ENCODE measurements at places on chromosomes 3 and 15.

GRCh38 chr3:5078151-5078550 lies 43.9 kb upstream of the ARL8B start:
- no peak for DNase-seq

DNA sequence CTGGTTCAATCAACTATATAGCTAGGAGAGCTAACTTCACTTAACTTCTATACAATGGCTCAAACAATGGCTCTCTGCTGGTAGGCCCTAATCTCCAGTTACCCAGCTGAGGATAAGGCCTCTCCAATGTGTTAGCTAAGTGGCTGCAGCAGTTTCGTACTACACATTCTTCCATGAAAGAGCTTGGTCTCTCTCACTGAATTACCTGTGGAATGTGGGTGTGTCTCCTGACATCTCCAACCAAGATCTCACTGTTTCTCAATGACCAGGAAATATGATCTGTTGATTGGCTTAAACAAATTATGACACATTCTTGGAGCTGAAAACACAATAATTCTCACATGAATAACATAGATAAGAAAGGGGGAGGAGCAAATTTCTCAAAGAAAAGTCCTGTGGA lies 169.8 kb upstream of the ROBO1 start:
- no peak for DNase-seq

GRCh38 chr15:88701561-88702095 lies 62.8 kb downstream of the ISG20 start:
- no peak for DNase-seq

- DNase-seq, result no peak
These were observed 81.5 kb downstream of the BBX start for GRCh38 chr3:107604057-107604822.

DNA sequence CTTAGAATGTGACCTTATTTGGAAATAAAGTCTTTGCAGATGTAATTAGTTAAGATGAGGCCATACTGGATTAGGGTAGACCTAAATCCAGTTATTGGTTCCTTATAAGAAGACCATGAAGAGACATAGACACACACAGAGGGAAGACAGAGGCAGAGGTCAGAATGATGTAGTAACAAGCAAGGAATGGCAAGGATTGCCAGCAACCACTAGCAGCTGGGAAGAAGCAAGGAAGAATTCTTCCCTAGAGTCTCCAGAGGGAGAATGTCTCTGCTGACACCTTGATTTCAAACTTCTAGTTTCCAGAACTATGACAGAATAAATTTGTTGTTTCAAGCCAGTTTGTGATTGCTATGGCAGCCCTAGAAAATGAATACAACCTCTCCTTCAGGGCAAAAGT lies 116.7 kb downstream of the WDR76 start:
- no peak for DNase-seq
